ENCODE measurements at places on chromosomes 6 and 20. TPM values are rescaled to one million over a fixed set of nuclear protein-coding genes. Genes with fewer than 3 reads are reported as not detected.

Gene CD83
- total RNA-seq, result 0.57 TPM

Gene BMP7
- total RNA-seq, result not detected

Gene TAAR8
- not detected for total RNA-seq

Gene CCN2
- 46.6 TPM for total RNA-seq

Gene CASS4
- 1.2 TPM for total RNA-seq

Gene ADGRF1
- total RNA-seq, result not detected

- peak; percentile 41 for DNase-seq
These were observed 1090.1 kb upstream of the ADGRB3 start for GRCh38 chr6:67544851-67545452.

DNA sequence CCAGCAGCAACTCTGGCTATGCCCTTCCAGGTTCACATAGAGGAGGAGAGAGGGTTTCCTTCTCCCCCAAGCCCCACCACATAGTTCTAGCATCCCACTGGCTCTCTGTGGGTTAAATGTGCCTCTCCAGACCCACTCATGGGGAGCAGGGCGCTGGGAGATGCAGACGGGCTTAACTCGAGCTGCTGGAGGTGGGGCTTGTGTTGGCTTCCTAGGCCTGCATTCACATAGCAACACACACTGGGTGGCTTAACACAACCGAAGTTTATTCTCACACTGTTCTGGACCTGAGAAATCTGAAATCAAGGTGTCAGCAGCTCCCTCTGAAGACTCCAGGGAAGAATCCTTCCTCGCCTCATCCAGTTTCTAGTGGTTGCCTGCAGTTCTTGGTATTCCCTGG, 33.6 kb downstream of the SLC2A10 start:
- DNase-seq, result no peak

GRCh38 chr20:32603046-32603726, 18.1 kb upstream of the NOL4L start:
- no peak for DNase-seq

- no peak for DNase-seq
These were observed 83.5 kb downstream of the LYRM2 start for GRCh38 chr6:89555031-89555430.

DNA sequence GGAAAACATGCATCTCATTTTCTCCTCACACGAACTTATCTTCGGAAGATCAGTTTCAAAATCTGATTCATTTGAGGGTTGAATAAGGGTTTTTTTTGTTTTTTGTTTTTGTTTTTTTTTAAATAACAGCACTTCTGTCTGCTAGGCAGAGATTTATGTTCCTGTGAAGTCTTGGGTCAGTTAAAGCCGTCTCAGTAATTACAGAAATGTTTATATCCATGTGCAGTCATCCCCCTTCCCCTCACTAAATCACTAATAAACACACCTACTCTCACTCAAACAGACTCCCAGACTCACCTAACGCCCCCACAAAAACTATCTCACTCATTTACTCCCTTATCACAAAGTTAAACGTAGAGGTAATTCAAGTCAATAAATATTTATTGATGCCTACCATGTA, 214.2 kb upstream of the SUPT3H start:
- DNase-seq, result no peak

DNA sequence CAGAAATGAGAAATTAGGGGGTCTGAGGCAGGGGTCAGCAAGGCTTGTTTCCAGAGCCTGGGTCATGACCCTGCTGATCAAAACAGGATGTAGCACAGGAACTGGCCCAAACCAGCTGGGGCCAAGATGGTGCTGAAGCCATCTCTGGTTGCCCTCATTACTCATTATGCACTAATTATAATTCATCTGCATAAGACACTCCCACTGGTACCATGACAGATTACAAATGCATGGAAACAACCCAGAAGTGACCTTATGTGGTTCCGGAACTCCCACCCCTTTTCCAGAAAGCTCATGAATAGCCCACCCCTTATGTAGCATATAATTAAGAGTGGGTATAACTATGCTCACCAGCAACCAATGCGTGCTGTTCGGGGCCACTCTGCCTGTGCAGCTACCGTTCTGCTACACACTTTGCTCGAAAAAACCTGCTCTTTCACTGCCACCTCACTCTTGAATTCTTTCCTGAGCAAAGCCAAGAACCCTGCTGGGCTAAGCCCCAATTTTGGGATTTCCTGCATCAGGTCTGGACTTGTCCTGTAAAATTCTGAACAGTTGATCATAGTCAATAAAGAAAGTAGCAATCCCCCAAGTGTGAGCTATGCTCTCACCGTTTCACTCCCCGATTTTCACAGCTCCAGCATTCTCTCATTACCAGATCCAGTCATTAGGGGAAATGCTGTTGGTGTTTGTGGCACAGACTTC, 122.3 kb downstream of the WDR27 start:
- DNase-seq, result no peak

- DNase-seq, result no peak
These were observed 129.6 kb downstream of the SYNDIG1 start for GRCh38 chr20:24598996-24599395.

DNA sequence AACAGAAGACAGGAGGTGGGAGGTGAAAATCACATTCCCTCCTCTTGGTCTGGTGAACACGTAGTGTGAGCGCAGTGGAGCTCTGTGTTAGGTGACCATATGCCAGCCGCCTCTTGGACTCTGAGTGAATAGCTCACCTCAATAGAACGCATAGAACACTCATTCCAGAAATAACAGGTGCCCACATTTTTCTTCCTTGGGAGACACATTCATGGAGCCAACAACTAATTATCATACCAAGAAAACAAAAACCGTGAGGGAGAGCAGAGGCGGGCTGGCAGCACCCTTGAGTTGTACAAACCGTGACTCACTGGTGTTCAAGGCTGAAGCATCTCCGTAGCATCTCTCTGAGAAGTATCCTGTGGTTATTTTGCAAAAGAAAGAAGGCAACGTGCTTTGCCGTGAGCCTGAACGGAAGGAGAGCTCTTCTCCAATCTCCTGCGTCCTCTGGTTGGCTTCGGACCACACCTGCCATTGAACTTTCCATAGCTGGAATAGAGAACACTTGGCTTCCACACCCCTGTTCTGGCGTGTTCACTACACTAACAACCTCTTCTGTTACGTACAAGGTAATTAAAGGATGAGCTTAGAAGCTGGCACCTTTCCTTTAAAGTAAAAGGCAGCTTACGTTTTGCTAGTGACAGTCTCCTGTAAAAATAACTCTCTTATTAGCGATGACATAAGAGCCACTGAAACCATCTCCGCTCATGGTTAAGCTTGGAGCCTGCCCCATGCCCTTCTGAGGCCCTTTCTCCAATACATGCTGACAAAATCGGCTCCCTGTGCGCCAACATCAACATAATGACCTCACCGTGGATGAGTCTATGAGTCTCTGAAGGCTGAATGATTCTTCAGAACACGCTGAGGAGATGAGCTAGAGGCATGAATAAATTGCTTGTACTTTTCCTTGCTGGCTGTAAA, 30.2 kb upstream of the SGK1 start:
- DNase-seq, result peak; percentile 97

DNA sequence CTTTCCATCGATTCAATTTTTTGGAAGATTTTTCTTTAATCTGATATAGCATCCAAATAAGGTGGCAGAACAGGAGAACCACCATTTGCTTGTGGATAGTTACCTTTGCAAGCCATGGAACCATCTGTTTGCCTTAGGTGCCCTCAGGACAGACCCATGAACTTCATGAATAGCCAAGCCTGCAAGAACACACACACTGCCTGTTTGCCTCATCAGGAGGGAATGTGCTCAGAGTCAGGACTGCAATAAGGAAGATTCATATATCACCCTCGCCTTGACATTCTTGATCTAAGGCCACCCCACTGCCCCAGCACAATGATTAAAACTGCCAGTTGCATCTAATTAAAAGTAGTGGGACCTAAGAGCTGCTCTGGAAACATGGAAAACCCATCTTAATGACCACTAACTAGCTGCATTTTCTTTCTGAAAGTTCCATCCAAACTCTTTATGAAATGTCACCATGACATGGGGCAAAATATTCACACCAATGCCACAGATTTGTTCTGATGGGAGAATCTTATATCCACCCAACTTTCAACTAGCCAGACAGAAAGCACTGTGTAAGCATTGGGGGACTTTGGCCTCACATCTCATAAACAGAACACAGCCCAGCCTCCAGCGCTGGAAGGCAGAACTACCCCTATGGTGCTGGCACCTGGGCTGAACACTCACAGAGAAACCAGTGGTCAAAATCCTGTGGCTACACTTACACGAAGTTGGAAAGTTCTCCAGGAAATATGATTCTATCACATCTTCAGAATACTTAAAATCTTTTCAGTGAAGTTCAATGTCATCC, 48.3 kb downstream of the TBXT start:
- no peak for DNase-seq

- DNase-seq, result no peak
These were observed 422 bp downstream of the NCR3 start for GRCh38 chr6:31592396-31592771.

- no peak for DNase-seq
These were observed 7.8 kb upstream of the EZR start for GRCh38 chr6:158826819-158827501.

DNA sequence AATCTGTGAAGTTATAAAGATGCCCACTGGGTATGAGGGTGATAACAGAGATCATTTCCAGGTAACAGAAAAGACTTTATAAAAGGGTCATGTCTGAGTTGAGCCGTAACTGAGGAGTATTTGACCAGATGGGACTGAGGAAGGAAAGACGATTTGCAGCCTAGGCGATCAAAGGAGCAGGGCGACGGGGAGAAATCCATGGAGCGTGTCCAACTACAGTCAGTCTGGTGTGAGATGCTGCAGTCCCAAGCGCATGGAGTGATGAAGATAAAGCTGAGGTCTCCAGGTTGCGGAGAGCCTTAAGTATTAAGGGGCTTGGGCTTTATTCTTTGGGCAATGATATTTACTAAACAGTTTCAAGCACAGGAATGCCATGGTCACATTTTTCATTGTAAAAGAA, 166.7 kb downstream of the PRKN start:
- DNase-seq, result no peak
